Foreskin keratinocyte (primary cell): ENCODE measurements at places on chromosomes 7 and 10. TPM values are rescaled to one million over a fixed set of nuclear protein-coding genes. Genes with fewer than 3 reads are reported as not detected.
A peak's percentile ranks its signal among the peaks of the same experiment; 100 is the strongest.

GRCh38 chr7:82294382-82294784 lies 149.2 kb downstream of the CACNA2D1 start:
- DNase-seq, result peak; percentile 9

The AKAP9 gene
- 22.8 and 25.8 TPM in 2 replicates for total RNA-seq

The GPR141 gene
- not detected in 2 replicates for total RNA-seq

The RPEL1 gene
- total RNA-seq, result not detected in 2 replicates

The PPP1R9A gene
- total RNA-seq, result not detected in 2 replicates

The KIF11 gene
- total RNA-seq, result 34.1 and 41.5 TPM in 2 replicates
